ENCODE measurements at places on chromosomes 2 and 18. TPM values are rescaled to one million over a fixed set of nuclear protein-coding genes. Genes with fewer than 3 reads are reported as not detected.

DNA sequence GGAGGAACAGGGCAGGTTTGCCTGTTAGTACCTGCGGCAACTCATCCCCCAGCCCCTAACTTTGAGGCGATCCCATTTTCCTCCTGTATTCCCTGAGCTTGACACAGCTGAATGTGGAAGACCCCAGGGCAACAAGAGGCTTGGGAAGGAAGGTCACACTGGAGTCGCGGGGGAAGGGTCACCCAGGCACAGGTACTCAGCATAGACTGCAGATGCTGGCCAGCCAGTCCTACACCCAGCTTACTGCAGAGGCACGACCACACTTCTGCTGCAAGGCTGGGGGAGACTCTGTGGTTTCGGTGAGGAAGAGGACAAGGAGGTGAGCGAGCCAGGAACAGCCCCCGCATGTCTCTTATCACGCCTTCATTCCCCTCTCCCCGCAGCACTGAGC lies 91.5 kb downstream of the MALT1 start:
- peak; percentile 8 for DNase-seq

DNA sequence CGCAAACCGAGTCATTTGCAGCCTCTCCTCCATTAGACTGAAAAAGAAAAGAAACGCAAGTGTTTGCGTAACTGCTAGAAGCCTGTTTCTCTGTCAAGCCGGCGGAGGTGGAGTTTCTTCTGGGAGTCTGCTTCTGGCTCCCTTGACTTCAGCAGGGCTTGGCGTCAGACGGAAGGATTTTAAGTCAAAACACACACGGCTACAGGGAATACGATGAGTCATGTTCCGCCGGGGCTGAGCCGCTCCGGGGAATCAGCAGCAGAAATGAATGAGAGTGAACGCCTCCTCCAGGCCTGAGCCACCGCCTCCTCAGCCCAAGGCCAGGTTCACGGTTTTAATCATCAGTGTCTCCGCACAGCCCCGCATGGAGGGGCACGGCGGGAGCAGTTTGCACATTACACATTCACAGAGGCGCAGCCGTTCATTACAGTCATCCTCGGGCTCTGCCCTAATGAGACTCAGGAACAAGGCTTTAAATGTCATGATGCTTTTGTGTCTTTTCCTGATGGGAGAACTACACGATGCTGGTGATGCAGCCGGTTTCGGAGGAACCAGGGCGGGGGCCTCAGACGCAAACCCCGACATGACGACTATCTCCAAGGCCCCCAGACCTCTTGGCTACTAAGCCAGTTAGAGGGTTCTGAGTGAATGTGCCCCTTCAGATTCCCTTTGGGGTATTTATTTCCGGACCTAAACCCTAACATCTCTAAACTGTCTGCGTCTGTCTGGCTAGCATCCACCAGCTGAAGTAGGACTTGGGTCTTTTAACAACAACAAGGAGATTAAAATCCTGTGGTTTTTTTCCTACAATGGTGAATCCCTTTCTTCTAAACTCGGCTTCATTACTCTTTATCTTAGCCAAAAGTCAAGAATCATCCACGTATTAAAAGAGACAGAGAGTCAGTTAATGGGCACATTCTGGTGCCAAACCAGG lies 11.1 kb upstream of the SCG2 start:
- DNase-seq, result peak; percentile 26

GRCh38 chr2:177048981-177049380 lies 163.6 kb upstream of the HNRNPA3 start:
- no peak for DNase-seq

DNA sequence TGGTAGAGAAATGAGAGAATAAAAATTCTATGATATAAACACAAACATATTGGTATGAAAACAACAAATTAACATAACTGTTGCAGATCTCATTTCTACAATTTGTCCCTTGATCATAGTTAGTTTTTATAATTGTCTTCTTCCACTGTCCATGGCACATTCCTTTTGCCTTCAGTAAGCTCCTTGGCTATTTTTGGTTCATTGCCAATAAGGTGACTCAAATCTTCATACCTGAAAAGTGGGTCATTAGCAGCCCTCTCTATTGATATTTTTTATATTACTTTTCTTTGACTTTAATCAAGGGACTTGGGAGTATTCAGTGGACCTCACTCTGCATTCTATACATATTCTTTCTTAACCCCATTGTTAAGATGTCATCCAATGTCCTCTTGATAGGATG lies 552.9 kb downstream of the TDRD15 start:
- DNase-seq, result no peak

The GEN1 gene
- 28.2 TPM for total RNA-seq

The FAM124B gene
- 7.6 TPM for total RNA-seq

DNA sequence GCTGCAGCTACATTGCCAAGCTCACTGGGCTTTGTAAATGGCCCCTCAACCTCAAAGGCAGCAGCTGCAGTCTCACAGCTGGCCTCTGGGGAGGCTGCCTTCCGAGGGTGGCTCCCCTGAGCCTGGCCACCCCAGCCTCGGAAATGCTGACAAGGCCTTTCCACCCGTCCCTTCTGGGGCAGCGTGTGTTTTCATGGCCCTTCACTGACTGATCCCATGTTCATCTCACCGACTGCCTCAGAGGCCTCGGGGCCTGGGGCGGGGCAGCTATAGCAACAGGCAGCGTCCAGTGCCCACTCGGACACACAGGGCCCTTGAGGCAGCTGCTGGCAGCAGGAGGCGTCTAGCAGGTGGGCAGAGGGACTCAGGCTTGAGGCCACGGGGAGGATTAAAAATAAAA lies 149.7 kb downstream of the GLI2 start:
- DNase-seq, result peak; percentile 32

The GALNT13 gene
- total RNA-seq, result not detected

The RNF152 gene
- total RNA-seq, result 0.04 TPM

GRCh38 chr2:176947754-176948153 lies 264.8 kb upstream of the HNRNPA3 start:
- DNase-seq, result no peak

DNA sequence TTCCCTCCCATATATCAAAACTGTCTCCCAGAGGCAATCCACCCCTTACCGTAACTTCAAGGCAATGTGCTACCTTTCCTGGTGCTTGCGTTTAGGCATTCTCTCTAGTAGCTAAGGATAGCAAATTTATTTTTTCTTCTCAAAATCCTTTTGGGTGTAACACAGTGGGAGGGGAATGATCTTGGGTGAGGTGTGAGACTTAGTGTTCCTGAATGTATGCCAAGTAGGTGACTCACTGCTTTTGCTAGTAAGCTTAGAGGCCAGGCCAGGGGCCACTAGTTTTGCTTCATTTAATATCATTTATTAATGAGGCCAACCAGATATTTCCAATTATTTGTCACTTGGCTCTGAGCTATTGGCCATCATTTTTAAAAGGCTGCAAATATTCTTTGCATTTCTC lies 135.5 kb downstream of the NAPG start:
- DNase-seq, result no peak

DNA sequence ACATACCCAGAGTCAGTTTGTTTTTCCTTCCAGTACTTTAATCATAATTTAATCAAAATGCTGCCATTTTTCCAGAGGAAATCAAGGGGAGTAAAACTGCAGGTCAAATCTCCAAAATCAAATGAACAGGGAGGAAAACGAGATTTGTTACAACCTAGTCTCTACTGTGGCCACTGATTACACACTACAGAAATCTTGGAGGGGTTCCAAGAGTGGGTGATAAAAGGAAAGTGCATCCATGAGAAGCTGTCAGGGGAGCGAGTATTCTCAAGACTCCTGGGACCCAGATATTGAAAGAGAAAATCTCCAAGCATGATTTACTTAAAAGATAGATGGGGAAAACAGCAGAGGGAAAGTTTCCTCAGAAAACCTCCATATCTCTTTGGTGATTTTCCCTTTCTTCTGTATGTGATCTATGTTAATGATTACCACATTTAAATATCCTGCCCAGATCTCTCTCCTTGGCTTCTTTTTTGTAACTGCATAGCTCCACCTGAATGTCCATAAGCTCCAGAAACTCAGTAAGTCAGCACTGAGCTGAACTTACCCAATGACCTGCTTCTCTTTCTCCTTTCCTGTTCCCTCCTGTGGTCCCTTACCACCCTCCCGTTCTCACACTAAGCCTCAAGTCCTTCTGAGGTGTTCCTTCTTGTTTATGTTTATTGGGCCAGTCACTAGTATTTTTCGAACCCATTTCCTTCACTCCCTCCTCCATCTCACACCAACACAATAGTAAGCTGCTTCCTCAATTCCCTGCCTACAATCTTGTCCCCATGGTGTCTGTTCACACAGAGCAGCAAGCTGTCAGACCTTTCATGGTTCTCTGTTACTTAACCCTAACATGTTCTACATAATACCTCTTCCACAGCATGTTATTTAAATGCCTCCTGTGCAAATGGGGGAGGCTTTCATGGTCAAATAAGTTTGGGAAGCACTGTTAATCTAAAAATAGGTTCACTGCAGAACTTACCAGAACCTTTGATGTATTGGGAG lies 73.9 kb upstream of the TWSG1 start:
- DNase-seq, result no peak

Data from K562 (cell line).